Right ventricle myocardium superior (tissue), 1 donor: ENCODE measurements at places on chromosomes 3 and 15. TPM values are rescaled to one million over a fixed set of nuclear protein-coding genes. Genes with fewer than 3 reads are reported as not detected.

GRCh38 chr15:48703544-48703943 lies 58.0 kb upstream of the FBN1 start:
- DNase-seq: no peak

DNA sequence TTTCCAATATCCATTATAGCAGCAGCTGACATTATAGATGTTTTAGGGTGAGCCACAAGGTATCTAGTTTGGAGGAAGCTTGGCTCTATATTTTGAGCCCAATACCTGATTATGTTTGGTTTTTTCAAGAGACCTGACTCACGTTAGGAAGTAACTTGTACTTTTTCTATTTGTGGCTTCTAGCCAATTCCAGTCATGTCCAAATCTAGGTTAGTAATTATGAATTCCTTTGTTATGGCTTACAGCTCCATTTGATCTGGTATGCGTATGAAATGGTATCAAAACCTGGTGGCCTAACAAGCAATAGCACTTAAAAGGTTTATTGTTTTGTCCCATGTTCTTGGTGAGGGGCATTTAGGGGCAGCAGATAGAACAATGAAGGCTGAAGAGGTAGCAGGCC lies 115.9 kb downstream of the TOP2B start:
- DNase-seq: no peak

ONECUT1 gene
- not detected for total RNA-seq

GRCh38 chr15:48643776-48644466 lies 1.6 kb downstream of the FBN1 start:
- DNase-seq: no peak

DNA sequence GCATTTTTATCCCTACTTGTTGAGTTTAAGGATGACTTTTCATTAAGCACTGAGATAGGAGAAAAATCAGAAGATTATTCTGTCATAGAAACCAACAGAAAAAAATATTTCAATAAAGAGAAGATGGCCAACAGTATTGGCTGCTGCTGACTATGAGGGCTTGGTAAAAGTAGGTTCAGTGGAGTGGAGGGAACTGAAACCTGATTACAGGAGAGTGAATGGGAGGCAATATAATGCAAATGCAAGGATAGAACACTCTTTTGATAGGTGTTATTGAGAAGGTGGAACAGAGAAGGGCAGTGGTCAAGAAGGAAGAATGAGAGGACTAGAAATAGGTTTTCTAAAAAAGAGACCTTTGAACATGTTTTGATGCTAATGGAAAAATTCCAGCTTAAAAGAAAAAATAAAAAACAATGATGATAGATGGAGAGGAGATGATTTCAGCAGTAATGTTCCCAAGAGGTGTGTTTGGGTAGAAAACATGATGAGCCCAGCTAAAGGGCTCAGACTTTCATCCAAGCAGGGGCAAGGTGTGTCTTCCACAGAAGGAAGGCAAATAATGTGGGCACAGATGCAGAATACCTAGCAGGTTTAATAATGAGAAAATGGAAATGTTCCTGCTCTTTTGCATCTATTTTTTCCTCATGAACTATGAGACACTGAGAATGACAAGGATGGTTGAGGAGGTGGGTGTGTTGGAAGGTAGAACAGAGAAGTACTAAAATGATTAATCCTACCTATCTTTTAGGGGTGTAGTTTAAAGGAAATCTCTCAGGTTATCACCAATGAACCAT lies 397.9 kb upstream of the GOLIM4 start:
- DNase-seq: no peak

GRCh38 chr3:171251835-171252234 lies 208.4 kb downstream of the TNIK start:
- no peak for DNase-seq

GRCh38 chr3:133521946-133522345 lies 51.5 kb upstream of the CDV3 start:
- no peak for DNase-seq

SECISBP2L gene
- 34.2 TPM for total RNA-seq

DNA sequence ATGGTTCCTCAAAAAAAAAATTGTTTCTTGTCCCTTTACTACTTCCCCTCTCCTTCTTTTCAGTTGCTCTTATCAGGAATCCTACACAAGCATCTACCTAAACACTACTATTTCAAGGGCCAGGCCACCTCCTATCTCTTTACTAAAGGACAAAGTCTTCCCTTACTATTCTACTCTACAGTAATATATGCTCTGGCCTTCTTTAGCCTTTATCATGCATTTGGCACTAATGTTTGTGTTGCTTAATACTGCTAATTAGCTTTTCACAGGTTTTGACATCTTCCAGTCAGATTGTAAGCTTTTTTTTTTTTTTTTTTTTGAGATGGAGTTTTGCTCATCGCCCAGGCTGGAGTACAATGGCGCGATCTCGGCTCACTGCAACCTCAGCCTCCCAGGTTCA lies 5.3 kb downstream of the CEP19 start:
- no peak for DNase-seq

DNA sequence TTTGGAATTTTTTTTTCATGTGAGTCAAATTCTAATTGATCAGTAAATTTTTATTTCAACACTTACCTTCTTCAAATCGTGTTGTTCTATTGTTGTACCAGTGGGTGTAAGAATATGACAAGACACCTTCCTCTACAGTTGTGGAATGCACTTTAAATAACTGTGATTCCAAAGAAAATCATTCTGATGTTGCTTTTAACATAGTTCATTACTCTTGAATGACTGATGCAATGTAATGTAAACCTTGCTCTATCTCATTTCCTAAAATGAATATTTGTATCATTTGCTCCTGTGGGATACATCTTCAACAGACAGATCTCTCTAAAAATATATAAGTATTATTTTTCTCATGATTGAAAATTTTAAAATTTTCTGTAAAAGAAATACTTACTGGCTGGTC lies 313.4 kb downstream of the RBMS3 start:
- no peak for DNase-seq

ASB14 gene
- 13.4 TPM for total RNA-seq
